ENCODE measurements at places on chromosomes 7 and 10. TPM values are rescaled to one million over a fixed set of nuclear protein-coding genes. Genes with fewer than 3 reads are reported as not detected.

DNA sequence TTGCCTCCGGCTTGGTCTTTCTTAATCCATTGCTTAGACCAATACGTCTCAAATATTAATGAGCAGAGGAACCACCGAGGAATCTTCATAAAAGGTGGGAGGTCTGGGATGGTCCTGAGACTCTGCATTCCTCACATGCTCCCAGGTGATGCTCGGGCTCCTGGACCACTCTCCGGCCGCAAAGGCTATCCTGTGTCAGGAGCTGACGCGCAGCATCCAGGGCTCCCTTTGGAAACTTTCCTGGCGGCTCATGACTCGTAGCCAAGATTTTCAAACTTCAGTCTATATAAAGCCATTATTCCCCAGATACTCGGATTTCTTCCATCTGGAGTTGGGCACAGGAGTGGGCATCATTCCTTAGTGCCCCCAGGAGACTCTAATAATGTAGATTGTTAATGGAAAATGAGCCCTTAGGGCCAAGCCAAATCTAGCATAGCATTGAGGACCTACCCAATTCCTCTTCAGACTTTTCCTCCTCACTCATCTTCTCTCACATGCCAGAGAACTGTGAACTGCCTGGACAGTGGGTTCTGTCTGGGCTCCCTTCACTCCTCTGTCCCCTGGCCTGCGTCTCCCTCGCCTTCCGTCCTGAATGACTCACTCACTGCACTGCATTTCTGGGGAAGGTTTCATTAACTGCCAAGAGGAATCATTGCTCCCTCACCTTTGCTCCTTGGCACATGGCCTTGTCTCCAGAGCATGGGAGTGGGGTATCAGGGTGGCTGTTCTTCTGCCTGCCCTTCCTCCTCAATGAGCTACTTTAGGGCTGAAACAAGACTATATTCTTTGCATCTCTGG, 89.3 kb downstream of the MKI67 start:
- DNase-seq, result peak; percentile 65

The MORN4 gene
- 18.7 TPM for polyA plus RNA-seq

GRCh38 chr7:95376632-95377400, 19.4 kb downstream of the PON3 start:
- DNase-seq, result no peak

GRCh38 chr7:159128767-159129166, 15.9 kb downstream of the VIPR2 start:
- DNase-seq, result no peak

GRCh38 chr7:138282997-138283396, 177.1 kb upstream of the TRIM24 start:
- DNase-seq, result no peak

GRCh38 chr7:121278120-121279021, 50.4 kb upstream of the WNT16 start:
- no peak for DNase-seq

GRCh38 chr7:114086537-114086913, 167.7 kb upstream of the PPP1R3A start:
- DNase-seq, result peak; percentile 37

DNA sequence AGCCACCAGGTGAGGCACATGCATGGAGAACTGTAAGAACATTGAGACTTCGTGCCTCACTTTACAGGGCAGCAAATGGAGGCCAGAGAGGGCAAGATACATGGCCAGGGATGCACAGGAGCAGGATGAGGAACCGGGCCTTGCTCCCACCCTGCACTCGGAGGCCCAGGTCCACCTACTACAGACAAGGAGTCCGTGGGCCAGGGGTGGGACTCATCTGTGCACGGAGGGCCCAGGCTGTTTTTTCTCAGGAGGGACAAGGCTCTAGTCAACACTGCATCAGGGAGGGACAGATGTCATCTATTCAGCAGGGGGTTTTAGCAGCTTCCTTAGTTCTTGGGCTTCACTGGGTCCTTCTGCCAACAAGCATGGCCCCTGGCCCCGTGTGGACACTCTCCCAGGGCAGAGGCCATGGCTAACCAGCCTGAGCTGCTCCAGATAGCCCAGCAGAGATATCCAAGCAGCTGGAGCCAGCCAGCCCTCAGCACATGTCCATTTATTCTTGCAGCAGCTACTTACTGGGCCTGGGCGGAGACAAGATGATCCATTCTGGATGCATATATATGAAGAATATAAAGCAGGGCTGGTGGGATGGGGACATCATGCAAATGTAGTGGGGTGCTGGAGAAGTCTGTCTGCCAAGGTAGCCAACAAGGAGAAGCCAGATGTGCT, 134.5 kb upstream of the RET start:
- DNase-seq, result no peak

- no peak for DNase-seq
Measured at GRCh38 chr10:131264110-131264788, 47.3 kb downstream of the TCERG1L start.

- no peak for DNase-seq
Measured at GRCh38 chr10:52082307-52082706, 231.8 kb upstream of the DKK1 start.

GRCh38 chr7:81692146-81692905, 77.5 kb downstream of the HGF start:
- DNase-seq, result no peak

GRCh38 chr10:62964026-62964425, 147.9 kb upstream of the EGR2 start:
- no peak for DNase-seq

- no peak for DNase-seq
Measured at GRCh38 chr7:127189886-127190285, 62.9 kb downstream of the GRM8 start.

- DNase-seq, result no peak
Measured at GRCh38 chr10:3765146-3765545, 19.9 kb downstream of the KLF6 start.

The EBF3 gene
- 7.5 TPM for polyA plus RNA-seq

DNA sequence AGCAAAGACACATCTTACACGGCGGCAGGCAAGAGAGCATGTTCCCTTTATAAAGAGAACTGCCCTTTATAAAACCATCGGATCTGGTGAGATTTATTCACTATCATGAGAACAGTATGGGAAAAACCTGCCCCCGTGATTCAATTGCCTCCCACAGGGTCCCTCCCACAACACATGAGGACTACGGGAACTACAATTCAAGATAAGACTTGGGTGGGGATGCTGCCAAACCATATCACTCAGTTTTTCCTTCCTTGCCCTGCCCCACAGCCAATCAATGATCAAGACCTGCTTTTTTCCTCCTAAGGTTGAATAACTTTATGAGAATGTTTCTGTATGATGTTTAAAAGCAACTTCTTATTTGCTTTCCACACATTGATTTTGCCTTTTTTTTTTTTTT, 3.1 kb upstream of the PTPRE start:
- no peak for DNase-seq

GRCh38 chr10:114821293-114821914, at the start of gene FHIP2A:
Gene FHIP2A, plus strand, starts transcription at chr10:114821780. Its CDS starts 299 bp downstream, at chr10:114822079.
- peak; percentile 66 for DNase-seq

DNA sequence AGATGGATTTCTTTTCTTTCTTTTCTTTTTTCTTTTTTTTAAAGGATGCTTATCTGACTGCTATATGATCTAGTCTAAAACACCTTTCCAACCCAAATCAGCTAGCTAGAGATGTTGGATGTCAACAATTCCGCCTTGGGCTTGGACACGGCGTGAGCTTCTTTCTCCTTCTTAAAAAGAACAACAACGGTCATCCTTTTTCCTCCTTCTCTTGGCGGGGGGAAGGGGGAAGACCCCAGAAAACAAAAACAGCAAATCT, 1.0 kb downstream of the BEND7 start:
- DNase-seq, result no peak

- no peak for DNase-seq
Measured at GRCh38 chr7:158257516-158258410, 329.9 kb downstream of the PTPRN2 start.

DNA sequence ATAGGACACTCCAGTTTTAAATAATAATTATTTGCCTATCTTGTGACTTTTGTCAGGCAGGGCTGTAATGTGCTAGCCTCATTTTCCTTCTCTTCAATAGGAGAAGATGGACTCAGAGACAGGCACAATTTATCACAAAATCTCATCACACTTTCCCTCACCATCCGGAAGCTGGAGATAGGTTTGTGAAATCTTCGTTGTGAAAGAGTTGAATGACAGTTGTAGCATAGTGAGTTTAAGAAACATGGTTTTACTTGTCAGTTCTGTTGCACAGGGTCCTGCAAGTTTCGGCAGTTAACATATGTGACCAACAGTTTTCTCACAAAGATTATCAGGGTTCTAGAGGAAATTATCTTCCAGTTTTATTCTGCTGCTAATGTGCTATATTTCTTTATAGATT, 37.7 kb upstream of the MAP3K8 start:
- DNase-seq, result no peak

GRCh38 chr10:101131962-101132635, 999 bp downstream of the TLX1 start:
- no peak for DNase-seq

DNA sequence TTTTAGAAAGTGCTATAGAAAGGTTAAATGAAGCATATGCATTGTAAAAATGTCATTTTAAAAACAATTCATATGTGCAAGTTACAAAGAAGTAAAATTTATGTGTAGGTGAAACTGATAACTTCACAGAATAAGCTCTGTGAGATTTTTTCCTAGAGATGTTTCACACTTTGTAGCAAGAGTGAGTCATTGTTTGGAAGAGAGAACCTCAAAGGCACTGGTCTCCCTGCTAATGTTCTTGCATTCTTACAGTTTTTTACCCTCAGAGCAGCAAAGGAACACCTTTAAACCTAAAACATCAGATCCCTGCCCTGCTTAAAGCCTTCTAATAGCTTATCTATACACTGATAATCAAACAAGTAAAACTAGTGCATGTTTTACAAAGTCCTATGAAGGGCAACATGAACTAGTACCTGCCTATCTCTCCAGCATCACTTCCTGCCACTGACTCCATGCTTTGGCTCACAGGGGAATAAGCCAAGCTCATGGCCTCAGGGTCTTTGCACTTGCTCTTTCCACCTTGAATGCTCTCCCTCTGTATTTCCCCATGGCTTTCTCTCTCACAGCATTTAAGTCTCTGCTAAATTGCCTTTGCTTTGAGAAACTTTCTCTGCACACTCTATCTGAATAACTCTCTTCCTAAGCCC, 997.0 kb downstream of the GATA3 start:
- no peak for DNase-seq

- no peak for DNase-seq
Measured at GRCh38 chr10:5292196-5292735, 72.5 kb upstream of the UCN3 start.

- no peak for DNase-seq
Measured at GRCh38 chr10:124063750-124064603, 29.4 kb downstream of the CHST15 start.

The ZNF316 gene
- polyA plus RNA-seq, result 35.0 TPM

GRCh38 chr10:103874730-103875129, 19.4 kb upstream of the SH3PXD2A start:
- no peak for DNase-seq

- DNase-seq, result peak; percentile 55
Measured at GRCh38 chr10:95655571-95656290, 780 bp downstream of the ALDH18A1 start.

DNA sequence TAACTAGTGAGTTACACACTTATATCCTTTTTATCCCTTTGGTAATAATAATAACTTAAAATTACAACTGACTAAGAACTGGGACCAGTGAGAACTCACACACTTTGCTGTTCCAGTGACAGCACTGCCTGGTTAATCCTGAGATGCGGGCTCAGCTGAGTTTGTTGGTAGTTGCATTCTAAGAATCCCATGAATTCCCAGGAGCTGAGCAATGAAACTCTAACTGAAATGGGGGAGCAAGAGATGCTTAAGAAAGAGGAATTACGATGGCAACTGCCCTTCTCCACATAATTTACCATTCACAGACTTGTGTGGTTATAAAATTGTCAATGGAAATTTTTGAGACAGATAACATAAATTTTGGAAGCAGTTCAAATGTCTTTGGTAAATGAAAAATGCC, 659.4 kb downstream of the MAGI2 start:
- no peak for DNase-seq

GRCh38 chr7:67602246-67602887, 605.7 kb downstream of the TYW1 start:
- no peak for DNase-seq

The HPS1 gene
- polyA plus RNA-seq, result 84.2 TPM

- DNase-seq, result no peak
Measured at GRCh38 chr10:128885573-128886555, 581.2 kb upstream of the MGMT start.

- DNase-seq, result no peak
Measured at GRCh38 chr7:100085515-100085914, 3.3 kb upstream of the COPS6 start.

The THSD7A gene
- 3.7 TPM for polyA plus RNA-seq

The NMT2 gene
- polyA plus RNA-seq, result 15.5 TPM

DNA sequence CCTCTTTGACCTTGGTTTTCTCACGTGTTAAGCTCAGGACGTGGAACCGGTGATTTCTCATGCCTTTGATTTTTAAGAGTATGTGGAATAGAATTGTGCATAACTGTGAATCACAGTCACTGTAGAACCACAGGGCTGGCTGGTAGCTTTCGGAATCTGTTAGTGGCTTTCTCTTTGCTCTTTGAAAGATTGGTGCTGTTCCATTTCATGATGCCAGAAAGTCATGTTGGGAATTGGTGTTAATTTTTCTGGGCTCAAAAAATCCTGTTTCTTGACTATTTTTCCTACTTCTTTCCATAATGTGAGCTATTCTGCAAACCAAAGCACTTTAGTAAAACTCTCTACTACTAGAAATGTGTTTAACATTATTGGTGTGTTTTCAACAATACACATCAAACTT, 73.0 kb downstream of the CACNB2 start:
- no peak for DNase-seq

- DNase-seq, result no peak
Measured at GRCh38 chr10:58209669-58210068, 58.0 kb downstream of the IPMK start.
